CD4-positive, CD25-positive, alpha-beta regulatory T cell (primary cell): ENCODE measurements at places on chromosomes 5 and 9. TPM values are rescaled to one million over a fixed set of nuclear protein-coding genes. Genes with fewer than 3 reads are reported as not detected.

STPG3 gene
- total RNA-seq: not detected

ASS1 gene
- not detected for total RNA-seq

PCDHB6 gene
- total RNA-seq: not detected

ECM2 gene
- not detected for total RNA-seq
